ENCODE measurements at places on chromosomes 16 and 17.

- no peak for DNase-seq
These were observed 226.8 kb upstream of the DYNLRB2 start for GRCh38 chr16:80314042-80314441.

DNA sequence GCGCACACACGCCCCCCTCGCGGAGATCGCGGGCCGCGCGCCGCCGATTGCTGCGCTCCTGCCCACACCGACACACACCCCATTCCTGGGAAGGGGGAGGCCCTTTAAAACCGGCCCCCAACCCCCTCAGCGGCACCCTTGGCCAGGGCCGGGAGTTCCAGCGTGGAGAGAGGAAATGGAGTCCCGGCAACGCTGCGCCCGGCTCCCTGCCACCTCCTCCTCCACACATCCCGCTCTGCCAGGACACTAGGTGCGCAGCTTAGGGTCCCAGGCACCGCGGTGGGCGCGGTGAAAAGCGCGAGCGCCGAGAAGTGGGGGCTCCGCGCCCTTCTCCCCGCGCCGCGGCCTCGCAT lies 397 bp downstream of the CDC42EP4 start:
- DNase-seq = no peak

DNA sequence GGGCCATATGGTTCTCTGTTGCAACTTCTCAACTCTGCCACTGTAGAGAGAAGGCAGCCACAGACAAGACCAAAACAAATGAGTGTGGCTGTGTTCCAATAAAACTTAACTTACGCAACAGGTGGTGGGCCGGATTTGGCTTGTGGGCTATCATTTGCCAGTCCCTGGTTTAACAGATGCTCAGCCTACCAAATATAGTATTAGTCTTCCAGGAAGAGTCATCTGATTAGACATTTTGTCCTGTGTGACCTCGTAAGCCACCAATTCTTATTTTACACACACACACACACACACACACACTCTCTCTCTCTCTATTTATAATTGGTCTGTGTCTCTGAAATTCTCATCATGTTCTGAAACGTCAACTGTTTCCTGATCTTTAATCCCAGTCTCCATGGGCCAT lies 245.9 kb downstream of the XYLT1 start:
- no peak for DNase-seq

- DNase-seq = no peak
These were observed 6.3 kb downstream of the UBE2O start for GRCh38 chr17:76446449-76447231.

- DNase-seq = no peak
These were observed 19.0 kb downstream of the SLC7A5 start for GRCh38 chr16:87850009-87851006.

DNA sequence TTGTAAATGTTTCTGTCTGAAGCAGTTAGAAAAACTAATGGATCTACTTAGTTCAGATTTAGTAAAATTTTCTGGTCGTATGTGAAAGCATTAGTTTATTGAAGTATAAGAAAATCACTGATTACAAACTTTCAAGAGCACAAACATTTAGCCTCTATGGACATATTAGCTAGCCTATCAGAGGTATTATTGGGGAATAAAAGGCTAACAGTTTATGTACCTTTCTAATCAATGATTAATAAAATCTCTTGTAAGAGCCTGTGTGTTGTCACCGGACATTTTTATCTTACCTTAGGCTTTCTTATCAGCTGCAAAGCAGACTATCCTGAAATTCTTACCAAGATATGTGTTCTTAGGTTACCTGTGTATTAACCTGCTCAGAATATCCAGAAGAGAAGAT lies 21.2 kb downstream of the ZPBP2 start:
- DNase-seq = no peak

- no peak for DNase-seq
These were observed 109.5 kb downstream of the ASIC2 start for GRCh38 chr17:33183487-33184026.

GRCh38 chr17:27218041-27218440 lies 75.9 kb upstream of the WSB1 start:
- DNase-seq = no peak

- no peak for DNase-seq
These were observed 287.4 kb downstream of the SEC14L1 start for GRCh38 chr17:77428020-77428748.

DNA sequence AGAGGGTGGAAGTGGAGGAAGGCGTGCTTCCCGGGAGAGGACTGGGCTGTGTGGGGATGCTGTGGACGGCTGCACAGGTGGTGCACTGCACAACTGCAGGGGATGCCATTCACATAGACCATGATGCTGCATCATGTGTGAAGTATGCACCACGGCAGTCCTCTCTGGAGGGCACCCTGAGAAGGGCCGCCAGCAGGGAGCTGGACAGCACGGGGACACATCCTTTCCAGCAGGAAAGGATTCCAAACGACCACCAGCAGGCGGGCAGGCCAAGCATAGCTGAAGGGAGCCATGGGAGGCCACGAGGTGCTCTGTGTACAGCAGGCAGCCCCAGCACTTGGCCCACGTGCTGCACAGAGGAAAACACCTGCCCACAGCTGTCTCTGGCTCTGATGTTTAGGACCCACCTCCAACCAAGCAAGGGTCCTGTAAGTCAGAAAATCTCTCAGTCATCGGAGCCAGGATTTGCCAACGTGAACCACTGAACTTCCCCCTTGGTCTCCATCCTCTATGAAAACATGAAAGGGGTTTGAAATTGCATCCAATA lies 10.1 kb downstream of the ACTG1 start:
- no peak for DNase-seq

DNA sequence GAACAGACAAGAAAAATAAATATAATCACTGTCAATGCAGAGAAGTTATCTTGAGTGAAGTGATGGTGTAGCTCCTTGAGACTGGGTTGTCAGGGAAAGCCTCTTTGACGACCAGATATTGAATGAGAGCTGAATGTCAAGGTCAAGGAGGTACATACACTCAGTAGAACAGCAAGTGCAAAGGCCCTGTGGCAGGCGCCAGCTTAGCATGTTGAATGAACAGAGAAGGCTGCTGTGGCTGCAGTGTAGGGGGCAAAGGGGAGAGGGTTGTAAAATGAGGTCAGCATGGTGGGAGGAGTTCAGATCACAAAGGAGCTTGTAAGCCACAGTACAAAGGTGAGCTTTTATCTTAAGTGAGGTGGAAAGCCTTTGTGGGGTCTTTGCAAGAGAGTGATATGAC lies 111.5 kb downstream of the ZFHX3 start:
- no peak for DNase-seq

DNA sequence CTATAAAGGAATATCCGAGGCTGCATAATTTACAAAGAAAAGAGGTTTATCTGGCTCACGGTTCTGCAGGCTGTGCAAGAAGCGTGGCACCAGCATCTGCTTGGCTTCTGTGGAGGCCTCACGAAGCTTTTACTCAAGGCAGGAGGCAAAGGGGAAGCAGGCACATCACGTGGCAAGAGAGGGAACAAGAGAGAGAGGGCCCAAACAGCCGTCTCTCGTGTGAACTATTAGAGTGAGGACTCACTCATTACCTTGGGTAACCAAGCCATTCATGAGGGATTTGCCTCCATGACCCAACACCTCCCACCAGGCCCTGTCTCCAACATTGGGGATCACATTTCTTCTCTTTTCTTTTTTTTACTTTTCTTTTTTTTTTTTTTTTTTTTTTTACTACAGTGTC lies 7.5 kb upstream of the ALKBH5 start:
- no peak for DNase-seq

GRCh38 chr16:20995711-20996110 lies 95.1 kb downstream of the LYRM1 start:
- no peak for DNase-seq

- DNase-seq = no peak
These were observed 45.6 kb downstream of the ANKRD11 start for GRCh38 chr16:89444728-89445127.

DNA sequence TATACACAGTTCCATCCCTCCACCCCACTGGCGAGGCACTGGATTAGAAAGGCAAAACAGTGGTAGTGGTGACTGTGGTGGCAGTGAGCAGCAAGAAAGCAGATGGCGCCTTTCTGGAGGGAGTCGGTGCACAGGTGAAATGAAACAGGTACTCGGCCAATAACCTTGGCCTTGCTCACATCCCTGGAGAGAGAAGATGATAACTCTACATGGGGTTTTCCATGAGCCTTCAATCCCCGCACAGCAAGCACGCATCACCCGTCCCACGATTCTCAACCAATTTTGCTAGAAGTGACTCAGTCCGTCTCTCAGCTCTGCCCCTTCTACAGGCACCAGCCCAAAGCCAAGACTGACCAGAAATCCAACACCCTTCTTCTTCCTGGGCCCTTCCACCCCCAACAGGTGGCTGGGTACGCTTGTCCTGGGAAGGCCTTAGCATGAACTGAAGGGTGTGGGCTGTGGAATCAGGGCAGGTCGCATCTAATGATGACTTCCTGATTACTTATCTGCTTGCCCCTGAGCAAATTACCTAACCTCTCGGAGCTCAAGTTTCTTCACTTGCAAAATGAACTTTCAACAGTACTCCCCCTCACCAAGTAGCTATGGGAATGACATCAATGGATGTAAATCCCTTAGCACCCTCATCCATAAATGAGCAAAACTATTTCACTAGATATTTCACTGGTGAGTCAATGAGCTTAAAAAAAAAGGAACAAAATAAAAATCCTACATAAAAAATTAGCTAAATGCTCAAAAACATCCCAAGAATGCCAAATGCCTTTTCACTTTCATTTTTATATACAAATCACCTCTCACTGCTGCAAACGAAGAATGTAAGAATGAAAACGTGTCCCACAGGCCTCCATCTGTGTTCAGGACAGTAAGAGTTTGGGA lies 18.0 kb downstream of the XPO6 start:
- DNase-seq = peak; percentile 68

GRCh38 chr17:70624211-70624610 lies 454.9 kb downstream of the KCNJ2 start:
- no peak for DNase-seq

DNA sequence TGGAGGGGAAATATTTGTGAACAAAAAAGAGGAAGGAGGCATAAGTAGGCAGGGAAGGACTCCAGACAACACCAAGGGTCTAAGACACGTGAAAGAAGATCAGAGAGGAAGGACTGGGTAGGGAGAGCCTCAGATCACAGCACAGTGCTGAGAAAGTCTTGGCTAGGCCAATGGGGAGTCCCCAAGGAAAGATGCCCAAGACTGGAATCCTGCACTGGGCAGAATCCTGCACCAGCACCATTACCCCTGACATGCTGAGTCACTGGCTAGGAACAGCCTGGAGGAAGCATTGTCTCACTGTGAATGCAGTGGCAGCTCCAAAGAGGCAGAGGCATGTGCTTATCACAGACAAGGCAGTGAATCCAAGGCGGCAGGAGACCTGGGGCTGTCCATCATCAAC lies 19.2 kb downstream of the CLEC19A start:
- DNase-seq = no peak

DNA sequence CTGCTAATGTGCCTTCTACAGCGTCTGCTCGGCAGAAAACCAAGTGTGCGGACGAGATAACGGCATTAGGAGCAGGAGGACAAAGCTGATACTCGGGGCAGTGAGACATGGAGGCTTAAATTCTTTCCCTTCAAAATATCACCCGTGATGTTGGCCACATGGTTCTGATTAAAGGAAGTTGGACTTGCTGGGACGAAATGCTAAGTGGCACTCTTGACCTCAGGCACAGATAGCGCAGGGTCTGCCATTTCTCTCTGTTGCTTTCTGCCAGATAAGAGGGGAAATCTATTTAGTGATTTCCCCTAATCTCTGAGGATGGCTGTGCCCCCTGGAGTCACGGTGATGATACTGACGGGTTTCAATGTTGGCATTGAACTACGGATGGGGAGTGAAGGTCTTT lies 509.6 kb upstream of the EEF2KMT start:
- no peak for DNase-seq
